ENCODE measurements at places on chromosomes 16 and 17. TPM values are rescaled to one million over a fixed set of nuclear protein-coding genes. Genes with fewer than 3 reads are reported as not detected.

- no peak for DNase-seq
- H3K27me3 ChIP-seq: peaks cover 11% of the 10 kb centered on the region
These were observed 3.6 kb downstream of the C17orf58 start for GRCh38 chr17:67992548-67993152.

The OR2C1 gene
- total RNA-seq: not detected

- H3K36me3 ChIP-seq: no peaks in the 10 kb centered on the region
- no peak overlapping the region for H3K4me3 ChIP-seq
- H3K27ac ChIP-seq: no peak overlapping the region
- DNase-seq: no peak
These were observed 14.5 kb downstream of the DNAH17 start for GRCh38 chr17:78562734-78563133.

The CCDC40 gene
- total RNA-seq: 2.2 TPM

Data from SJSA1 (cell line).